RPMI8226 (cell line): ENCODE measurements at places on chromosomes 16 and 17.

DNA sequence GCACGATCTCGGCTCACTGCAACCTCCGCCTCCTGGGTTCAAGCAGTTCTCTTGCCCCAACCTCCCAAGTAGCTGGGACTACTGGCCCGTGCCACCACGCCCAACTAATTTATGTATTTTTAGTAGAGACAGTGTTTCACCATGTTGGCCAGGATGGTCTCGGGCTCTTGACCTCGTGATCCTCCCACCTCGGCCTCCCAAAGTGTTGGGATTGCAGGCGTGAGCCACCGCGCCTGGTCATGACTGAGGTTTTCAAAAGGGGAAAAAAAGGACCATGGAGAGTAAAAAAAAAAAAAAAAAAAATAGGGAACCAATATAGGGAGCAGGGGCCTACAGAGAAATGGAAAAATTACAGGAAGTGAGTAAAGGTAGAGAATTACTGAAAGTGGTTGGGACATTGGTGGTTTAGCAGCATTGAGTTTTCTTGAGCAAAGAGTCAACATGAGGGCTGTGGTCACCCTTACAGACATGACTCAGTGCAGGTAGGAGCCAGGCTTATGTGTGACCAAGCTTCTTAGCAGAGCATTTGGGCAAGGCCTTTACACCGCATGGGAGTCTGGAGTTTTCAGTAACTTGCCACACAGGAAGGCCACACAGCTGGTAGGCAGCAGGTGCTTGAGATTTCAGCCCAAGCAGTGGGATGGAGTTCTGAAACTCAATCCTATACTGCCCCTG is 447.3 kb downstream of the HS3ST3B1 start:
- DNase-seq = no peak

DNA sequence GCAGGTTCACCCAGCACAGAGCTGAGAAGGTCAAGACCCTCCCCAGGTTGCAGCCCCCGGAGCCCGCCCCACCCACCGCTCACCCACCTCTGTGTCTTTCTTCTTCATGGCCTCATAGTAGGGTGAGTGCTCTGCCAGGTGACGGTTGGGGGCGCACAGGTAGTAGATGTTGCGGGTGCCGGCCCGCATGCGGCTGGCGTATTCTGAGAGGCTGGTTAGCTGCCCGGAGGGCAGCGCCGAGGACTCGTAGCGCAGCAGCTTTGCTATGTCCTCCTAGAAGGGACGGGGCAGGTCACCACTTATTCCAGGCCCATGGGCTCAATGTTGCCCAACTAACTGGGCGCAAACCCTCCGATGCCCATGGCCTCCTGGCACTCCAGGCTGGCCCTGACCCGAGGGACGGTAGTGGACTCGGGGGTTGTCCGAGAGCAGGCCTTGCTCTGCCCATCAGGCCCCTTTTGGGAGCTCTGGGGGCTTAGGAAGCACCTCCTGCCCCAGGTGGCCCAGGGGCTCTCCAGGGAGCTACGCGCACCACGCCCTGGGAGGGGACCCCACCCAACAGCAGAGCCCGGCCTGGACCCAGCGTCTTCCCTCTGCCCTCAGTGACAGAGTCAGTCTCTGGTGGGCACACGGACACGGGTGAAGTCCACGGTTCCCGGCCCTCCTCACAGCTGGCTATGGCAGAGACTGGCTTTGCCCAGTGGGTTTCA is 9.9 kb downstream of the DNASE1 start:
- no peak for DNase-seq

- no peak for DNase-seq
Observed at GRCh38 chr16:80946481-80946880, 60.2 kb downstream of the CMC2 start.

- peak; percentile 32 for DNase-seq
Observed at GRCh38 chr17:35170968-35171771, 23.0 kb downstream of the SLC35G3 start.

DNA sequence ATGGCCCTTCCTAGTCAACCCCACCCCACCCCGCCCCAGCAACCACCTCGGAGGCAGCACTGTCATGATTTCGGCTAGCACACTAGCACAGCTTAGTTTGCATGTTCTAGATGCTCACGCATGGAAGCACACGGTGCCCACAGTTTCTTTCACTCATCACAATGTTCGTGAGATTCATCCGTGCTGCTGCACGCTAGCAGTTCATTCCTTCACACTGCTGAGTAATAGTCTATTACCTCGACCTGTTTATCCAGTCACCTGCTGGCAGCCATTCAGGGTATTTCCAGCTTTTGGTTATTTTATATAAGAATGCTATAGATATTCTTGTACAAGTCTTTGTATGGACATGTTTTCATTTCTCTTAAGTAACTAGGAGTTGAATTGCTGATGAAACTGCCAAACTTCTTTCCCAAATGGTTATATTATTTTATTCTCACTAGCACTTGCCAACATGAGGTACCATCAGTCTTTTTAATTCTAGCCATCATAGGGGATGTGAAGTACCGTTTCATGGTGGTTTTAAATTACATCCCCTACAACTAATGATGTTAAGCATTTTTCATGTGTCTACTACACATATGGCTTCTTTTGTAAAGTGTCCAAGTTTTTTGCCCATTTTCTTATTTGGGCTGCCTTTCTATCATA is 75.7 kb downstream of the CYTH1 start:
- no peak for DNase-seq

GRCh38 chr17:6241996-6242395 is 171.8 kb downstream of the WSCD1 start:
- DNase-seq = no peak

DNA sequence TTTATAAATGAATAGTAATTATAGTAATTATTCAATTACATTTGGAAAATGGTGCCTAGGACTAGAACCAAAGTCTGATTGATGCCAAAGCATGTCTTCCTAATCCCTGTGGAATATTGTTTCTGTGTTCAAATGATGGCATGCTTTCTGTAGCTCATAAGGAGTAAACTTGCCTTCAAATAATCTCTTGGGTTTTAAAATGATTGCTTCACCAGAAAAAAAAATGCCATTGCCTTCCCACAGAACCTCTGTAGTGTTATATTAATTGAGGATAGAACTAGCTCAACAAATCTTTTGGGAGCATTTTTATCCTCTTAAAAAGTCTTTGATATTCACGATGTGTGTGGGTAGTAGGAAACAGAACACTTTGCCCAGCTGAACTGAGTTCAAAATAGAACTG is 7.7 kb upstream of the TMEM100 start:
- DNase-seq = no peak

DNA sequence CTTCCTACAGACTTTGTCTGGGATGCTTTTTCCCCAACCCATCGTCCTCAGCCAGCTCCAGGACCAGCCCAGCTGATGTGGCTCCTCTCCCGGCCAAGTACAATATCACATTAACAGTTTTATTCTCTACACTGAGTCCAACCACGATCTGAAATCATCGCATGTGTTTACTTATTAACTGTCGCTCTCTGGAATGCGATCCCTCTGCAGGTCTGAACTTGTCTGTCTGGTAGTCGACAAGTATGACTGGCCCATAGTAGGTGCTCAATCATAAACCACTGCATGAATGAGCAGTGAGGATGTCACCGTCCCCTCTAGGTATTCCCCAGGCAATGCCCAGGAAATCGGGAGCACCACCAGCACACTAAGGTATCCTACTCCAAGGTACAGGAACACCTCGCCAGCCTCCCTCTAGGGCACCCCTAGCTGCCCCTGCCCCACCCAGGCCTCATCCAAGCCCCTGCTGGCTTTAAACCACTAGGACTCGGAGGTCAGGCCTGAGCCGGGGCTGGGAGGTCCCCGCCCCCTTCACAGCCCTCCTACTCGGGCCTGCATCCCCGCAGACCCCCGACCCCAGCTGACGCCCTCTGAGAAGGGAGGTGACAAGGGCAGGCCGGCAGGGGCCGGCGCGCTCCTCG is 27.7 kb downstream of the RTN4RL1 start:
- no peak for DNase-seq

DNA sequence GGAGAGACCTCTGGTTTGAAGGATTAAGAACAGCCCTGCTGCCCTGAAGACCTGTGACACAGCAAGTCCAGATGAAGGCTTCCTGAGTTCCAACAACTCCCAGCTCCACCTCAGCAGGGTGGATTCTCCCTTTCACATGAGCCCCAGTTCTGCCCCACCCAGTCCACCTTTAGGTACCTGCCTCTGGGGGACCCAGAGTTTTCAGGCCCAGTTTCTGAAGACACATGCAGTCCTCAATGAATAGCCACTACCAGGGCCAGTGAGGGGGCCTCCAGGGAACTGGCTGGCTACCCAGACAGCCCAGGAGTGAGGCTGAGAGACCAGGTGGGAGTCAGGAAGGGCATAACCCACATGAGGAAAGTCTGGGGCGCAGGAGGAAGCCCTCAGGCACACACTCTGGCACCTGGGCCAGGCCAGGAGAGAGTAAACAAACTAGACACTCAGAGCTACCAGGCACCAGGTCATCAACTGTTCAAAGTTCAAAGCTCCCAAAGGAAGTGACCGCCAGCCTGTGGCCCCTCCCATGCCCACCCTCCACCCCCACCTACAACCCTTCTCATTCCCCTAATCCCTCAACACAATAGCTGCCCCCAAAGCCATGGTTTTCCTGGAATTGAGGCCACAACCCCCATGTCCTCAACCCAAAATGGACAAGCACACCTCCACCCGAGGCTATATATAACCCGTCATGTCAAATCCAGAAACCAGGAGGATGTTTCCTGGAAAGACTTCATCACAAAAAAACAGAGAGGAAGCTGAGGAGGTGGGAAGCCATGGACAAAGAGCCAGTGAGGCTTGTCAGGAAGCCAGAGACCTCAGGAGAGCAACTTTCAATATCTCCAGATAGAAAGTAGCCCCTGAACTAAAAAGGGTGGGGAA is 2.1 kb downstream of the MYO18A start:
- peak; percentile 51 for DNase-seq

- DNase-seq = peak; percentile 35
Observed at GRCh38 chr16:19213885-19214284, 45.8 kb downstream of the SYT17 start.

GRCh38 chr17:29342158-29342765 is 47.9 kb upstream of the TAOK1 start:
- DNase-seq = no peak
